ENCODE measurements at places on chromosomes 6 and 20.

DNA sequence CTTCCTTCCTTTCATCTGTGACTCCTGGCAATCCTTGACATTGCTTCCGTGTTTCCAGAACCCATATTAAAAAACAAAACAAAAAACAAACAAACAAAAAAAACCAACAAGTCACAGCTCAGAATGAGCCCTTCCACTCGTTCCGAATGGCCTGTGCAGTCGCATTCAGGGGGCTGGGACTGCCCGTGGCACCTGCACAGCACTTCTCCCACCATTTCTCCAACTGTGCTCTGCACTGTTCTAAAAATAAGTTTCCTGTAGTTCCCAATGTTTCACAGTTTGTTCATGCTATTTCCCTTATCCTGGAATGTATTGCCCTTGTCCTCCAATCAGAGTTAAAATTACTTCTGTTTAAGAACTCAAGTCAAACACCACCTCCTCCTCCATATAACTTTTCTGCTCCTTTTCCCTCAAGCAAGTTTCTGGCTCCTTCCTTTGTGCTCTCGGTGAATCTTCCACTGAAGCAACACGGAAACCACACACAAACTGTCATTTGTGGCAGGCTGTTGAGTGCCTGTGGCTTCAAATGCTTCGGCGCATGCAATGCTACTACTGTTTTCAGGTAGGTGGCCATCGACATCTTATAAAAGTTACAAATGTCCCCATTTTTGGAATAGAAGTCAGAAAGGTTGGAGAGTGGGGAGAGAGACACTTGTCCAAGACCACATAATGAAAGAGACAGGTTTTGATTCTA, 57.7 kb downstream of the PDE10A start:
- no peak for DNase-seq

- no peak for DNase-seq
Observed at GRCh38 chr20:17494201-17494600, 37.0 kb downstream of the BFSP1 start.

GRCh38 chr6:79672631-79673111, 41.5 kb downstream of the SH3BGRL2 start:
- DNase-seq = no peak

DNA sequence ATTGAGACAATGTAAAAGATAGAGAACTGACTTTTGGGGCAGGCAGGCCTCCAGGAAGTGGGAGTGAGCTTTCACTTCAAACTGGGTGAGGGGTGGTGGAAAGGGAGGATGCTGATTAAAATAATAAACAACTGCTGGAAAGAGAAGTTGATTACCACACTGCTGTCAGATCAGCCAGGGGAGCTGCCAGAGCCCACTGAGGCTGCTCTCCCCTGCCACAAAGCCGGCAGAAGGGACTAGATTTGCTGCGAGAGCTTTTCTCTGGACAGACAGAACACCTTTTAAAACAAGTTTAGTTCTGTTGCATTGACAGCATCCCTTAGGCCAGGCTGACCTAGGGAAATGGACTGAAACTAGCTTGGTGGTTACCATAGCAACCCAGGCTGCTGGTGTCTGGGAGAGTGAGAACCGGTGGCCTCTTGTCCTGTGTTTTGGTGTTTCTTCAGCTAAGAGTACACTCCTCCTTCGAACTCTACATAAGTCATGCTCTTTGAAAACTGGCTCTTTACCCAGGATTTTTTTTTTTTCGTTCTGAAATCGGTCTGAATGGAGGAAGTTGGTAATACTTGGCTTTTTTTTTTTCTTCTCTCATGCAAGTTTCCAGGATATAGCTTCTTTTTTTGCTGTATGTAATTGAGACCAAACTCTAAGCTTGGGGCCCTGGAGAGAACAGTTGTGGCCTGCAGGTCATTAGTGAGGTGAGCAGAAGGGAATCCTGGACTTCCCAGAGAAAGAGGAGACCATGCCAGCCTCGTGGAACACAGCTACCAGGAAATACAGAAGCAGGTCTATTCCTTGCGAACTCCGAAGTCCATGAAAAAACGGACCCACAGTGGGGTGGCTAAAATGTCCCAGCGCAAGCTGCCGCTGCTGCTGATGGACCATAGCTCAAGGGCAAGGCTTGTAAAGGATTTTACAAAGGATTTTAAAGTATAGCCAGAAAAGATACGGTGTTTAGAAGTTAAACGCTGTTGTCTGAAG, 374.4 kb downstream of the UTRN start:
- no peak for DNase-seq

GRCh38 chr20:42531508-42531961, 658.2 kb downstream of the PTPRT start:
- DNase-seq = no peak

- no peak for DNase-seq
Observed at GRCh38 chr20:62622877-62623487, 19.3 kb upstream of the SLCO4A1 start.

GRCh38 chr6:25883991-25884390, 9.9 kb upstream of the SLC17A3 start:
- DNase-seq = no peak

DNA sequence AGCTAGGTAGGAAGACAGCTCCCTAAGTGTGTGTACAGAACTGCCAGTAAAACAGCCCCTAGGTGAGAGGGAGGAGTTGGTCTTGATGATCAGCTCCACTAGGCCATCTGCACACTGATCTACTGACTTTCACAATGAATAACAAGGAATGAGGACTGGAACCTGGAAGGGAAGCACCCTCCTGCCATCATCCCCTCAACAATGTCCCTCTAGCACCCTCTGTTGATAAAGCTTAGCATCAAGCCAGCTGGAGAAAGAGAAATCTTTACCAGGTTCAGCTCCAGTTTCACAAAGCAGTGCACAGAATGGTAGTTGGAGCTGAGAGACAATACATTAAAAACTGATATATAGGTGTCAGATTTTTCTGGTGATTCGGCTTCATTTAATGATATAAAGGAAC, 57.2 kb upstream of the IRAK1BP1 start:
- no peak for DNase-seq

DNA sequence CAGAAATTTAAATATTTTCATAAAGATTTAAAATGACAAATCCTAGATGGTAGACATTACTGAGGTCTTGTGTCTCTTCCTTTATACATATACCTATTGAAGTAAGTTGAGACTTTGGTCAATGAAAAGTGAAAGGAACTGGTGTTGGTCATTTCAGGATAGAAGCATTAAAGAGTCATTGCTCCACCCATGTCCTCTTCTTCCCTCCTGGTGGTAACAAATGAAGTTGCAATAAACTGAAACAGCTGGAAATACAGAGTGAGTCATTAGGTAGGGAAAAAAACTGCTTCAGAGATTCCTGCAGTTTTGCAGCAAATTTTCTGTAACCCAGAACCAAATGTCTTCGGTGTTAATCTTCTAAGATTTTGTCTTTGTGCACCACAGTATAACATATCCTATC, 448.0 kb downstream of the EYS start:
- DNase-seq = no peak

GRCh38 chr6:146240807-146241206, 211.9 kb downstream of the GRM1 start:
- no peak for DNase-seq

GRCh38 chr6:43105538-43106222, 29.6 kb downstream of the PTK7 start:
- DNase-seq = no peak

GRCh38 chr20:34954904-34955230, 739 bp downstream of the GSS start:
- no peak for DNase-seq

- no peak for DNase-seq
Observed at GRCh38 chr6:7129784-7130569, 22.2 kb downstream of the RREB1 start.

- DNase-seq = no peak
Observed at GRCh38 chr6:26067367-26067766, 19.9 kb upstream of the HFE start.

Measured in stimulated activated CD4-positive, alpha-beta T cell treated with anti-CD3 and anti-CD28 coated beads, Interleukin-15, amount 100 ng/mL, for 1 hour (primary cell).